ENCODE measurements at places on chromosomes 2 and 18.

- DNase-seq: no peak
Measured at GRCh38 chr2:120797421-120798221, 62.0 kb downstream of the GLI2 start.

DNA sequence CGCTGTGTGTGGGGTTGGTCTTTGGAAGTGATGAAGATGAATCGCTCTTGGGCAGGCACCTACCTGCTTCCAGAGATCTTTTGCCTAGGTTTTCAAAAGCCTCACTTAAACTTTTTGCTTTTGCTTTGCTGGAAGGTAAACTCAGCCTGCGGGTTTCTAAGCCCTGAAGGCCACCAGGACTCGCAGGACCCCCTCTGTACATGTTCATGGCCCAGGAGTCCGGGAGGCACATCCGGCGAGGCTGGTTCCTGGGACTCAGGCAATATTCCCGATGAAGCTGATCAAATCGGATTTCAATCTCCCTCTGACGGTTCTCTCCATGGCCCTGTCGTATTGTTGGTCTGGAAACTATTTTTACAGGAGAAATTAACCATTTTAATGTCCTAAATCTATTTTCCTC, 13.2 kb downstream of the HJURP start:
- no peak for DNase-seq

GRCh38 chr2:118498943-118499342, 348.5 kb downstream of the EN1 start:
- no peak for DNase-seq

DNA sequence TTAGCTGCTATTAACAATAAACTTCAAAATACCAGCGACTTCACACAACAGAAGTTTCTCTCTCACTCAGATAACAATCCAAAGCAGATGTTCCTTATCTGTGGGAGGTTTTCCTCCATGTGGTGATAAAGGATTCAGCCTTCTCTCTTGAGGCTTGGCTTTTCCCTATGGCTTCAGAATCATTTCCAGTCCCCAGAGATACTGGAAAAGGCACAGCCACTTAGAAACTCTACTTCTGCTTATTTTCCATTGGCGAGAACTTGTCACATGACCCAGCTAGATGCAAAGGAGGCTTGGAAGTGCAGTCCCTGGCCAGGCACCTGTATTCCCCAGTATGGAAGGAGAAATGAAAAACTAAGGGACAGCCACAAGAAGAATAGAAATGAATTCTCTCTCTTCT, 344.8 kb downstream of the MTX2 start:
- DNase-seq: no peak

DNA sequence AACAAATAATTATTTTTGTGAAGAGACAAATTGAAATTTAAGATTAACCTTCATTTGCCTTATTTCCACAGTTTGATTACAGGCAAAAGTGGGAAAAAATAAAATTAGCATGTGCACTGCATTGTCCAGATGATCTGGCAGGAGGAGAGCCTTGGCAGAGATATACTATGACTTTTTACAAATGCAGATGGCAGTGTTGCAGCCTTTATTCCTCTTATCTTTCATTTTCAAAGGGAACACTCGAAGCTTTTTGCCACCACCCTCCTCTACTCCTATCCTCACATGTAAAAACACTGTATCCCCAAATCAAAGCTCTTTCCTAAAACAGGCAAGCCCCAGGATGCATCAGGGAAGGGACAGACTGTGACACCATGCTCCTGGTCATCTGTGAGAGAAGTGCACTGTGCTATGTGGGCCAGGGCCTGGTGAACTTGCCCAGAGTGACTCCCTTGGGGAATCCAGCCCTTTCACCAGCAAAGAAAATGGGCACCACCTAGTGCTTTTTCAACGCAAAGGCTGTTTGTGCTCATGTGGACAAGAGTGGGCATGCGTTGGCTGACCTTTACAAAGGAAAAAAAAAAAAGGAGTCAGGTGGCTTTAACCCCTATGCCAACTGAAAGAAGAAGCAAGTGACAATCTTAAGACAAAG, 74.7 kb upstream of the ETAA1 start:
- no peak for DNase-seq

- DNase-seq: no peak
Measured at GRCh38 chr18:44912740-44913478, 232.2 kb downstream of the SETBP1 start.

DNA sequence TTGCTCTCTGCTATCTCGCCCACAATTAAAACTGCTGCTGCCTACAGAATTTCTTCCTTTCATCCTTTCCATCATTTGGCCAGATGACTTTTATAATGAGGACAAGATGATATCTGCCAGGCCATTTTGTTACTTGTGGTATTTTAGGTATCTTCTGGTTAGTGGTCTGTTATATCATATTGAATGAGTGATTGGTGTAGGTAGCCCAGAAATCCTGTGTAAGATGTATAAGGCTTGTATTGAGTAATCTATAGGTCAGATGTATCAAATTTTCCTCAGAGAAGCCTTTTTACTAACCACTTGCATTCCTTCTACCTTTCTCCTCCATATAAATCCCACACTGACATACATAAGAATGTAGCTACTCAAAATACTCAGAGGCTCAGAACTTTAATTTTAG, 118.3 kb downstream of the UBR3 start:
- no peak for DNase-seq

DNA sequence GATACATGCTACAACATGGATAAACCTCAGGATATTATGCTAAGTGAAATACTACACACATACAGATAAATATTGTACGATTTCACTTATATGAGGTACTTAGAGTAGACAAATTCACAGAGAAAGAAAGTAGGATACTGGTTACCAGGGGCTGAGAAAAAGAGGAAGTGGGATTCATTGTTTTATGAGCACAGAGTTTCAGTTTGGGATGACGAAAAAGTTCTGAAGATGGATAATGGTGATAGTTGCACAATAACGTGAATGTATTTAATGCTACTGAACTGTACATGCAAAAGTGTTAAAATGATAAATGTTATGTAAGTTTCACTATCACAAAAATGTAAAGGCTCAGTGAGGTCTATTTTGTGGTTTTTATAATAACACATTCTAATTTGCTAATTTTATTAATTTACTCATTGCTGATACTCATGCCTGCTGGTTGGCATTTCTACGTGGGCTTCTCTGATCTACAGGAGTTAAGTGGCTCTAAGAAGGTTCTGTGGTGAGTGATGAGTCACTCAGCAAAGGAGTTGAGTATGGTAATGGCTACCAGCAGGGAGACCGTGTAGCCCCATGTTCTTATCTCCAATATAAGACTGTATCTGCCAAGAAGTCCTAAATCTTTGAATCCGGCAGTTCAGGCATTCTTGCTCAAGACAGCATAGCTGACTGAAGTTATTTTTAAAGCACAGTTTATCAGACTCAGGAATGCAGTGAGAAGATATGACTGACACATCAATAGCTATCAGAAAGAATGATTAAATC, 41.1 kb downstream of the UPP2 start:
- no peak for DNase-seq

DNA sequence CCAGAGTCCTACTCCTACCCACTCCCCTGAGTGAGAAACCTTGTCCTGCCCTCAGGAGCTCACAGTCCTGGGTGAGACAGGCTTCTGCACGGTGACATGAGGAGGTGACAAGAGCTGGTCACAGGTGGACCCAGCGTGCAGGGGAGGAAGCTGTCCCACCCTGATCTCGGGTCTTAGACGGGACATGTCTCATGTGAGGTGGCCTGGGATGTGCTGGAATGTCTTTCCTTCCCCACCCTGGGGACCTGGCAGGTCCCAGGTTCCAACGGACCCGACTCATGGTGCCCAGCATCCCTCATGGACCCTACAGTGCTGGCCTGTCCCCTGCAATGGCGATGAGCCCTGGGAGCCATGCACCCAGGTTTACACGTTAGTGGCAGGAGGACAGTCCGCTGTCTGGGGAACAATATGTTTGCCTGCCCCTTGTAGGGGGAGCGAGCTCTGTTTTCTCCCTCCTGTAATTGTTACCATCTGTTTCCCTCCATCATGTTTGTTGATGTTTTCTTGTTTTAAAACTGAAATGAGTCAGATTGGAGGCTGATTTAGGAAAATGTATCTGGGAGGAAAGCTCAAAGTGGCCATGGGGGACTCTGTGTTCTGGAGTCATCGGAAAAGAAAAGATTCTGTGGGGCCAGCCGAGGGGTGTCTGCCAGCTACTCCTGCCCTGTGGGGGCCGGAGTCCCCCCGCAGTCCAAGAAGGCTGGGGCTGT, 238.1 kb downstream of the KLHL29 start:
- DNase-seq: no peak

DNA sequence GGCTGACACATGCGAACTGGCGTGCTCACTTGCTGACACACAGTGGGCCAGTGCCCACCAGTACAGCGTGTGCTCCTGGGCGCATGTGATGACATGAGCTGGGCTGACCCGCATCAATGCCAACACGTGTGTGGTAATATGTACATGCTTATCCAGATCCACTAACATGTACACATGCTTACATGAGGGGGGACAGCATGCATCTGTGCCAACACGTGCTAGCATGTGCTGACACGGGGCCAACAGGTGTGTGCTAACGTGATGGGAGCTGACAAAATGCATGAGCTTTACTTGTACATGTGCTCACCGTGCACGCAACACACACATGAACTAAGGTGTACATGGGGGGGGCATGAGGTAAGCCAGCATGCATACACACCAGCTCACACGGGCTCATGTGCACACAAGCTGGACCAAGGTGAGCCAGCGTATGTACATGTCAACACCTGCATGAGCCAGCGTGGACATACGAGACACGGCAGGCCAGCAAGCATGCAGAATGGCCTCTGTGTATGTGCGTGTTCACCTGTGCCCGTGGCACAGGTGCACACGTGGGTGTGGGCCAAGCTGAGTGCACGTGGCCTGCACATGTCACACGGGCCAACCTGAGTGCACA, 28.5 kb downstream of the GPC1 start:
- no peak for DNase-seq

- DNase-seq: no peak
Measured at GRCh38 chr2:127275789-127276188, 18.2 kb downstream of the ERCC3 start.

DNA sequence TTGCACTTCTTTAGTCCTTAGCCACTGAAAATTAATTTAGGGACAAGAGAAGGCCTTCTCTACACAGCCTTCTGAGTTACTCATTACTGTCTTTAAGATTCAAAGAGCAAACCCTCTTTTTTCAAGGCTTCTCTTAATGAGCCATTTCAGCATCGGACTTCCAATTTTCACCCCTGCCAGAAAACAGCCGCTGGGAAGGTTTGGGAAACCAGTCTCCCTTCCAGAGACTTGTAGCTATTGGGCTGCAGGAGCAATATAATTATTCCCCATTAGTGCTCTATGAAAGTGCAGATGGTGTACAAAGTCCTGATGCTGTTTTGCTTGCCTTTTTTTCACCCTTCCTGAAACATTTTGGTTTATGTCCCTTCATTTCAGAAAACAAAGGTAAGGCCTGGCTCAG, 79.3 kb downstream of the GPR39 start:
- no peak for DNase-seq

DNA sequence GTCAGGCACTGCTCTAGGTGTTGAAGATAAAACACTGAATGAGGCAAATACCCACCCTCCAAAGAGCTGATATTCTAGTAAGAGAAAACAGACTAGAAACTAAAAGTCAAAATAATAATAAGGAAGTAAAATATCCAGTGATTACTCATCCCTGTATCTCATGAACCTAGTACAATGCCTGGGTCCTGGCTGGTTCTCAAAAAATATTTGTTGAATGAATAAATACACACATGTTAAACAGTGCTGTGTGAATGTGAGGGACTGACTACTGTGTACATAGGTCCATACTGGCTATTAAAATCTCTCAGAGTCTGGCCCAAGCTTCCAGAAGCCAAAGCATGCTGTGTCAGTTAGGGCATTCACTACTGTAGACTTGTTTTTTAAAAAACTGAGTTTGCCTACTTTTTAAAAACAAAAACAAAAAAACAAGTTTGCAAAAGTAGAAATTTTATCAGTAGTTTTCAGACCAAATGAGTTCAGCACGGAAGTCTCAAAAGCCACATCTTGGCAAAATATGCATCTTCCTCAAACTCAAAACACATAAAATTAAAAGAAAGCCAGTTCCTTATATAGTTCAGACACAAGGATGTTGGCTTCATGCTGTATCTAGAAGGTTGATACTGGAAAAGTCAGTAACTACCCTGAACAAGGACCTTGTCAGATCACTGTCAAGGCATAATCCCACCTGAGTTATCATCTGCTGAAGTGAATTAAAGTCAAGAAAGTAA, 136.2 kb downstream of the THADA start:
- DNase-seq: no peak

GRCh38 chr2:62379566-62379965, 126.4 kb downstream of the TMEM17 start:
- DNase-seq: no peak

DNA sequence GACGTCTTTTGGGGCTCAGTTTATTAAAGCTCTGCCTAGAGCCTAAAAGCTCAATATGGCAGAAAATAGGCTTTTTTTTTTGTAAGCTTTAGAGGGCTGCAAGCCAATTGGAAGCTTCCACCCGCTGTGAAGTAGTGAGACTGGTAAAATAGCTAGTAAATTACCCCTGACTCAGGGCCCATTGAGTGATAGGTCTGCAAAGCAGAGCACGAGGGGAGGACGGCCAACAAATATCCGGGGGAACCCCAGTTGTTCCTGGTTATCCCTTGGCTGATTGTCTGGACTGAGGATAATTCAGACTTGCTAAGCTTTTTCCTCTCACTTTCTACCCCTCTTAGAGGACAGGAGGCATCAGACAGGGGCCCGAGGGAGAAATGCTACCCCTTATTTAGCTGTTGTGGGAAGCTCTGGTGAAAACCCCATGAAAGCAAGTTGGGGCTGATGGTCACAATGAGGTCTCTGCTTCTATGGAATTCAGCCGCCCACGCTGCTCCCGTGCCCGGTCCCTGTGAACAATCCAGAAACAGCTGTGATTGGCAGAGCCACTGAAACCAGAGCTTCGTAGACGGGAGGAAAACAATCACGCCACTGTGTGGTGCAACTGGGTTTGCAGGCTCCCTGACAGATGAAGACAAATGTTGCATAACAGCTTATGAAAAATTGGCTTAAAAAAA, 141.9 kb upstream of the LGALSL start:
- no peak for DNase-seq

DNA sequence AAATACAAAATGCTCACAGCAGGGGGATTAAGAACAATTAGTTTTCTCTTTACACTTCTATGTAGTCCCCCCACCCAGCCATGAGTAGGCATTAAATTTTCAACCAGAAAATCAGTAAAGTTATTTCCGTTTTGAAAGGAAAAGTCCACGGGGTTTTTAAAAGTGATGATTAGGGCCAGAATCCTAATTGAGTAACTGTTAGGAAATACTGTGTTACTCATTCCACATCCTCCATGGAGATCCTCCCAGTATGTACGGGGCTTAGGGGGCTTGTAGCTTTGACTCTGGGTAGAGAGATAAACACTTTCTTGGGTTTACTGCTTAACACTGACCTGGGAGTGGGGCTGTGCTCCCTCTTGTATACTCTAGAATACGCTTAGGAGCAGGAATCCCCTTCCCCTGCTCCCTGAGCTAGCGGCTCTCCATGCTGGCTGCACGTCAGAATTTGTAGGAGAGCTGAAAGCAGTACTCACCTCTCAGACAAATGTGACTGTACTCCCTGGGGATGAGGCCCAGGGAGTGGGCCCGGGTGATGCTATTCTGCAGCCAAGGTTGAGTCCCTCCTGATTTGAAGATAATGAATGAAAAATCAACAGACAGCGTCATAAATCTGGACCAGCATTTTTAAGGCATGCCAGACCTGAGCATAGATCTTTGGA, 100.5 kb downstream of the SLC4A3 start:
- no peak for DNase-seq

All from activated T-cell treated with anti-CD3 and anti-CD28 coated beads for 1 hour (primary cell).